ENCODE measurements at places on chromosomes 12 and 14.

GRCh38 chr12:119770146-119770545 is 102.2 kb downstream of the PRKAB1 start:
- DNase-seq: no peak

GRCh38 chr14:94827711-94828447 is 58.0 kb upstream of the GSC start:
- no peak for DNase-seq

GRCh38 chr12:109910969-109911348 is 10.9 kb downstream of the TCHP start:
- DNase-seq: no peak

GRCh38 chr12:5614256-5614655 is 182.3 kb downstream of the NTF3 start:
- DNase-seq: no peak

GRCh38 chr14:93219103-93219726 is 12.2 kb downstream of the UBR7 start:
- peak; percentile 59 for DNase-seq
